ENCODE measurements at places on chromosomes 2 and 18.

GRCh38 chr2:157528963-157529751 lies 85.3 kb upstream of the CYTIP start:
- DNase-seq, result no peak

GRCh38 chr18:54805571-54806334 lies 22.5 kb upstream of the RAB27B start:
- DNase-seq, result no peak

DNA sequence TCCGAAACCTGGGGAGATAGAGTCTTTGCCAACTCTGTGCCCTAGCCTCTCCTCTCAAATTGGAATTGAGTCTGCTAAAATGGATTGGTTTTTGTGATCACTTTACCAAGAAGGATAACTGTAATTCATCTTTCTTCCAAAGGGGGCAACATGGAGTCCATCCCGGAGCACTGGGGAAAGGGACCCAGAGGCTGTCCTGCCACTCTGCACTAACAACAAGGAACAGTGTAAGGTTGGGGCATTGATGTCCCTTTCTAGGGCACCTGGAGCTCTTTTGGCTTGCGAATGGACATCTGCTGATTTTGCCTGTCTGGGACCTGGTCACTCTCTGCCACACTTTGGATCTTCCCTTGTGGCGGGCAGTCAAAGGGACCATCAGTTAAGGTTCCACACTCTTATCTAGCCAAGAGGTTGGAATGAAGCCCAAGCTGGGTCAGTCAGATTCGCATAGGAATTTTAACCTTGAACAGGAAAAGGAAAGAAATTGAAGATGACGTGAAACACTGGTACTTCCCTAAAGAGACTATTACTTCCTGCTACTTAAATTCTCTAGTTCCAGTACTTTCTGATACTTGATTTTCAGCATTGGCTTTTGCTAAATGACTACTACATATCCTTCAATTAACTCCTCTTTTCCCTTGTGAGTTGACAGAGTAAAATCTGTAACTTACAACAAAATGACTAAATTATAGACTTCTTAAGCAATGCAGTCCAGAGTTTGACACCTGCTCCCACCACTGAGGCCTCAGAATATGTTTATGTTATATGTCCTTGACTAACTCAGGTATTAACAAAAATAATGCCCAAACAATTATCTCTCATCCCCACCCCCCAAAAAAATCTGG lies 64.7 kb upstream of the KLF7 start:
- DNase-seq, result no peak

GRCh38 chr2:5242751-5243150 lies 449.4 kb upstream of the SOX11 start:
- DNase-seq, result no peak

DNA sequence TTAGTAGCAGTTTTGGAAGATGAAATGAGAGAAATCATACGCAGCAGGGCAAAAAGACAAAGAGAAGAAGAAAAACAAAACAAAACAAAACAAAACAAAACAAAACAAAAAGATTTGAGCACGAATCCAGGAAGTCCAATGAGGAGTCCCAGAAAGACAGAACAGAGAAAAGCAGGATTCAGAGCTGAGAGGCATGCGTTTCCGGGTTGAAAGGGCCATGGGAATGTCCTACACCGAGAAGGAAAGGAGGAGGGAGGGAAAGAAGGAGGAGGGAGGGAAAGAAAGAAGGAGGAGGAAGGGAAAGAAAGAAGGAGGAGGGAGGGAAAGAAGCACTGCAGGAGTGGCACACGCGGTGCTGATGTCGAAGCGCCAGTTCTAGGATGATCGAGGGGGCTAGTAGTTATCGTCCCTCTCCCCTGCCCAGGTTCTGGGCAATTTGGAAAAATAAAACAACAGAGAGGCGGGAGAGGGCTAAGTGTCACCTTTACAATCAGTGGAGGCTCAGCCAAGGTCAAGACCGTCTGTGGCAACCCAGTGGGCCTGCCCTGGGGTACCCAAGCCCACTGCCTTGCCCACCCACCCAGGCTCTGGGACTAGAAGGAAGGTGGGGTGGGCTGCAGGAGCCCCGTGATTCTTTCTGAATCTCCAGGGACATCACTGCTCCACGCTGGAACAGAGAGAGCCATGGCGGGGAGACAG lies 68.4 kb downstream of the TWIST2 start:
- DNase-seq, result no peak

- no peak for DNase-seq
Observed at GRCh38 chr2:173760553-173760952, 204.6 kb downstream of the SP3 start.

DNA sequence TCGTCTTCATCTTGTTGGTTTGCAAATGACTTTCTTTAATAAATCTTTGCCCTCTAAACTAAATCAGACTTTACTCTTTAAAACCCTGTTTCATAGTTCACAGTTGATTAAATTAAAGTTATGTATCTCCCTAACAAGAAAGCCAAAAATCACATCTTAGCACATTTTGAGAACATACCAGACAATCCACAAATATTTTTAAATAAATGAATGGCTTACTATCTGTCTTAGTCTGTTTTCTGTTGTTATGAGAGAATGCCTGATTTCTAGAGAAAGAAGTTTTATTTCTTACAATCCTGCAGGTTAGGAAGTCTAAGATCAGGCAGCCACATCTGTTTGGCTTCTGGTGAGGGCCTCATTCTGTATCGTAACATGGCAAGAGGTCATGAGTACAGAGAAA lies 1090.2 kb upstream of the PIK3C3 start:
- DNase-seq, result no peak

DNA sequence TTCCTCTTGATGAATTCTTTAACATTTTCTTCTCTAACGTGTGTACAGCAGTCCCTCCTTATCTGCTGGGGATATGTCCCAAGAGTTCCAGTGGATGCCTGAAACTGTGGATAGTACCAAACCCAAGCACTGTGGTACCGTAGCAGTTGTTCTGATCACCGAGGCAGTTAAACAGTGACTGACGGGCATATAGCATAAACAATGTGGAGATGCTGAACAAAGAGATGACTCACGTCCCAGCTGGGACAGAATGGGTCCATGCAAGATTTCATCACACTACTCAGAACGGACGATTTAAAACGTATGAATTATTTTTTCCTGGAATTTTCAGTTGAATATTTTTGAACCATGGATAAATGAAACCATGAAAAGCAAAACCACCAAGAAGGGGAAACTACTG lies 54.5 kb upstream of the SPAG16 start:
- DNase-seq, result no peak

DNA sequence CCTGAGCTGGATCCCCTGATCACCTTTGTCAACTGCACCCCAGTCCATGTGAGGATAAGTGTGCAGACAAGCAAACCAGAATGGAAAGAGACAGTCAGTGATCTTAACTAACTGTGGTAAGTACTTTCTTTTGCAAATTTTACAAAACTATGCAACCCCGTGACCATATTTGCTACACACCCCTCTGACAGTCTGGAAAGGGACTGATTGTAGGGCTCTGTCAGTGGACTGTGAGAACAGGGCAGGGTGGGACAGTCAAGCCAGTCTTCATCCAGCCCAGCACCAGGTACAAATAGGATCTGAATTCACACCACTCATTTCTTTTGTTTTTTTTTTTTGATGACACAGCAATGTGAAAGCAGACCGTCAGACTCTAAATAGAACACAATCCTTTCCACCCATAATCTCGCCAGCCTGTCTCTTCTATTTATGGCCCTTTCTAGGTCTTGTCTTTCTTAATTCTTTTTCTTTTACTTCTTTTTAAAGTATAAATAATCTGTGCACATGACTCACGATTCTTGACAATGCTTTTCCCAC lies 165.6 kb downstream of the ARL6IP6 start:
- DNase-seq, result no peak

- DNase-seq, result no peak
Observed at GRCh38 chr2:233042549-233042948, 10.1 kb downstream of the NEU2 start.

DNA sequence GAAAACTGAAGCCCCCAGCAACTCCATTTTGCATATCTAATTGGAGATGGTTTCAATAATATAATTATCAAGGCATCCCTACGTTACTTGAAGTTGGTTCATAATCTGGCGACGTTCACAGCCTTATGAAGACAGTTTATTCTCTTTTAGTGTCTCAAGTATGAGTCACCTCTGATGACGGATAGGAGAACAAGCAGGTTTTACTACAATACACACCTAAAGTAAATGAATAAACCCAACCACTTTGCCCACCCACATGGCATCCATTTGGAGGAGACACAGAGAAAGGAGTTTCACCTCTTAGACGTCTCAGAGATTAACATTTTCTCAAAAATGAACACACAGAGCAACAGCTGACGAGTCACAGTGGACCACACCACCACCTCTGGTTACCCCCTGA lies 40.8 kb downstream of the BCL11A start:
- DNase-seq, result no peak

DNA sequence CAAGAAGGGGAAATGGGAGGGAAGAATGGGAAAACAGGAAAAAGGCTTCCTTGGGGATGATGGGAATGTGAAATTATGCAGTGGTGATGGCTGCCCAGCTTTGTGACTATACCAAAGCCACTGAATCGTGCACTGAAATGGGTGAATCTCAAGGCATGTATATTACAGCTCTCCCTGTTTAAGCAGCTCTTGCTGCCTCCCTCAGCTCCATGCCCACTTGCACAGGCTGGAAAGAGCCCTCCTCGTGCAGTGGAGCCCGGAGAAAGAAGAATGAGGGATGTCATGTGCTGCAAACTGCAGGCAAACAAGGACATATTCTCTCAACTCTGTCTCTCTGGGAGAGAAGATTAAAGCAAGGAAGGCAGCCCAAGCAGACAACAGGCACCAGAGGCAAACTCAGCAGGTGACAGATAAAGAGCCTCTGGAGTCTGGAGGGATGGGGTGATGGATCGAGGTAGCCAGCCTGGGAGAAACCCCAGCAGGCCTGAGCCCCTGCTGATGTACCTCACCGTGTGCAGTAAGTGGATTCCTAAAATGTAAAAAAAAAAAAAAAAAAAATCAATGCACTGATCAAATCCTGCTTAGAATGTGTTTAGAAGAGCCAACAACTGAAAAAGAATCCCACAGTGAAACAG lies 62.4 kb upstream of the SLC66A3 start:
- no peak for DNase-seq

- peak; percentile 82 for DNase-seq
Observed at GRCh38 chr2:195559431-195559914, 97.6 kb upstream of the SLC39A10 start.

GRCh38 chr2:46535896-46536295 lies 56.5 kb downstream of the TMEM247 start:
- DNase-seq, result no peak

GRCh38 chr2:195051401-195051800 lies 605.6 kb upstream of the SLC39A10 start:
- DNase-seq, result no peak

DNA sequence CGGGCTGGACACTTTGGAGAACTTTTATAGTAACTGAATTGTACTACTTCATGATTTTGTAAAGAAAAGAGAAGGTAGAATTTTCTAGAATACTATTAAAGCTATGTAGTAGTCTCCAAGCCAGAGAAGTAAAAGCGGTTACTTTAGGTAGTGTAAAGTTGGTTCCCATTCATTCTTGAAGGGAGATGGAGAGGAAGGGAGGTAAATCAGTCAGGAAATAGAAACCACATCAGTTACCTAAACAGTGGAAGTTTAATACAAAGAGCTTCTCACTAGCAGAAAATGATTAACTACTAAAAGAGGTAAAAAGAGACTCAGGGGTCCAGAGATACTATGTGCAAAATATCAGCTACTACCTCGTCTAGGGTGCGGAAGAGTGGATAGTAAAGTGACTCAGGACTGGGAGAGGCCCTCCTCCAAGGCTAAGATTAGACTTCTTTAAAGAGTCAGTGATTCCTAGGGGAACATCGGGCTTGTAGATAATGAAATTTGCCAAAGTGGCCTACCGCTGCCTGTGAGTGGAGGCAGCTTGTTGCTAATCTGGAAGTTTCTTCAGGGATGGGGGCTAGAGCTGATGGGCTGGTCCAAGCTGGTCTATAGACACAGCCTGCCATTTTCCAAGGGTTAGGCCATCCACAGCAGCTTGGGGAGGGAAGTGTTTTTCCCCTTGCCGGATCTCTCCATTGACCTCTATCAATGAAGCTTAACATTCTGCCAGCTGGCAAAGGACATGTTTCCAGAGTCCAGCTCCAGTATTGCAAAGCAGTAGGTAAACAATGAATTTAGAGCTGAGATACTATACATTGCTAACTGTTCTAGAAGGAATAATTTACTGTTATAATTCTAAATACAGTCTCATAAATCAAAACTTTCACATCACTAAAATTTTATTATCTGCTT lies 246.4 kb upstream of the BOD1L2 start:
- DNase-seq, result no peak

DNA sequence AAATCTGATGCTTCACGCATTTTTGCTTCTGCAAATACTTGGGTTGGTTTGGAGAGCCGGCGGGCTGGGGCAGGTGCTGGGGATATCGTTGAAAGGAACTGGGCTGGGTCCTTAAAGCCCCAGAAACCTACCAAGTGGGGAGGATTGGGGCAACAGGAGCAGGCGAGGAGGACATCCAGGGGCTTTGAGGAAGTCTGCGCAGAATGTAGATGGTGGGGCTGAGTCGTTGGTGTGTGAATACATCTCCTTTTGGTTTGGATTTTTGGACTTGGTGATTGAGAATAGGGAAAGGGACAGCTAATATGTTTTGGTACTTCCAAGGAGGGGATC lies 1.1 kb downstream of the DCC start:
- DNase-seq, result no peak

- DNase-seq, result no peak
Observed at GRCh38 chr2:210210185-210210584, 15.1 kb downstream of the ACADL start.

DNA sequence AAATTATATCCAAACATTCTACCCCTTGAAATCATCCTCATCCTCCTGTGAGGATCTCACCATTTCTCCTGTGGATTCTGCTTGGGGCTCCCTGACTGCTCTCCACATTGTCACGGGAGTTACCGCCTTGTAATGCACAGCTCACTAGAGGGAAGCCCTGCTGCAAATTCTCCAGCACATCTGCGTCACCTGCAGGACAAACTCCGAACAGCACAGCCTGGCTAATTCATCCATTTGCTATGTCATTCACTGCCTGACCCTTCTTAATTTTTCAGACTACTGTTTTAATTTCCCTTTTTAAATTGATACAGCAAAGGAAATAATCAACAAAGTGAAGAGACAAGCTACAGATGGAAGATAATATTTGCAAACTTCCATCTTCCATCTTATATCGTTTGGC lies 627.4 kb downstream of the FBXO15 start:
- no peak for DNase-seq

DNA sequence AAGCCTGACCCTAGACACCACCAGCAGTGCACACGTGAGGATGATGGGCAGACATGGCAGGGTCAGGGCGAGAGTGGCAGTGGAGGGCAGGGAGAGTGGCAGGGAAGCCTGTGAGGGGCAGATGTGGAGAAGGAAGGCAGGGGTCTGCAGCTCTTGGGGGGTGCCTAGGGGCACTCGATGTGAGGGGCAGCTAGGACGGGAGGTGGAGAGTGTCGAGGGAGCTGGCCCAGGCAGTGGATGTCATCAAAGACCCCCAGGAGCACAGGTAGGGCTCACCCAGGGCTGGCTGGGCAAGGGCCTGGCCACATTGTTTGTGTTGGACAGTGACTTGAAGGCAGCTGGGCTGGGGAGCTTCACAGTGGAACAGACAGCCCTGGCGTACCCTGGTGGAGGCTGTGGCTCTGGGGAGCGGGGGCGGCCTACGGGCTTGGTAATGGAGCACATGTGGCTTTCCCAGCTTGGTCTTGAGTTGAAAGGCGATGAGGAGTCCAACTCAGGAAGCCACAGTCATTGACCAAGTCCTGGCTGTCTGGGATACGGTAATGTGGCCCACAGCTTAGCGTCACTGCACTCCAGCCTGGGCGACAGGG lies 87.1 kb downstream of the RTP5 start:
- no peak for DNase-seq

Measured in GM20000 (cell line).